ENCODE measurements at places on chromosomes 3 and 15.

- DNase-seq = no peak
Observed at GRCh38 chr15:67267951-67268941, 13.7 kb downstream of the IQCH start.

DNA sequence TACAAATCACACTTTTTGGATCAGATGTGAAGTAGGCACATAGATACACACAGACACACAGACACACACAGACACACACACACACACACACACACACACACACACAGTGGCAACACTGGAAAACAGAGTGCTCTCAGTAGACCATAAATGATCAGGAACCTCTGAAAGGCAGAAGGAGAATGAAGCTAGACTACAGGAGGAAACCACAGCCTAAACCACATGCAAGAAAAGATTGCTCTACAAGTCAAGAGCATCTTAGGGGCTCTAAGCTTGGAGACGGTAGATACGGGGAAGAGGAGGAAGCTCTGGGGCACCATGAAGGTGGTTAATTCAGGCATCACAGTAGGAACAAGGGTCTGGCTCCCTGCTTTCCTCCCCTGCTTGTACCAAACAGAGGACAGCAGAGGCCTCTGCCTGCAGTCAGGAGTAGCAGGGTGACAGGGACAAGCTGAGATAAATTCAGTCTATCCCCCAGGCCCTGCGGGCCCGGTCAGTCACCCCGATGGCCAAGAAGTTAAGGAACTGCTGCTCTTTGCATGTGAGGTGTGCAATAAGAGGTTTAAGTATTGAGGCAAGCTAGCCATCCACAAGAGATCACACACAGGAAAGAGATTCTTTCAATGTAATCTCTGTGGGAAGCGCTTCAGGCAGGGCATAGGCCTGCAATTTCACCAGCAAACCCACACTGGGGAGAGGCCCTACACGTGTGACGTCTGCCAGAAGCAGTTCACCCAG lies 23.5 kb upstream of the ARPIN start:
- DNase-seq = no peak

- no peak for DNase-seq
Observed at GRCh38 chr3:31962801-31963205, 18.3 kb downstream of the OSBPL10 start.

GRCh38 chr3:198017090-198017489 lies 57.1 kb downstream of the LMLN start:
- DNase-seq = no peak

- DNase-seq = no peak
Observed at GRCh38 chr3:129001101-129001805, at the start of gene EFCC1. EFCC1 (plus strand) TSS chr3:129001304; CDS start chr3:129001629, 325 bp downstream.

DNA sequence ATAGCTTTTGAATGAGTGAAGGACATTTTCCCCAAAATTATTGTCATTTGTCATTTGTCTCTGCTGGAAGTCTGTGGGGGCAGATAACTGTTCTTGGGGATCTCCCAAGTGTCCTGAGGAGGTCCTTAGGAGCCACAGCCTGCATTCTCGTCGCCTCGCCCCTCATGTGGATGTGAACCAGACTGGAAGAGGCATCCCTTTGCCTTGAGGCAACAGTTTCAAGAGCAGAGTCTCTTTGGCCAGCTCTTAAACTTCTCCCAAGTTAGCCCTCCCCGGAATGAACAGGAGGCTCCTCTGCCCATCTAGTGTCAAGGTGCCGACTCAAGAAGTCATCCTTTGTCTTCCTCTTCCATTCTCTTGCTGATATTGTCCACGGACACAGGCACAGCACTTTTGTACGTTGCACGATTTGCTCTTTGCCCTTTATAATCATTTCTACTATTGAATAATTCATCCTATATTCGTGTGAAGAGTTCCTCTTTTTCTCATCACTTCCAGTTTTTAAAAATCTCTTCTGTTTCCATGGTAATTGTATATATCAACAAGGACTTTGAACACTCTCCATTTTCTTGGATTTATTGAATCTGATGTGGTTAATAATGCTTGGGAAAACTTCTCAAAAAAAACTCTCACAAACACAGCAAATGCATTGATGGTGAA lies 40.8 kb upstream of the CD47 start:
- no peak for DNase-seq

- DNase-seq = no peak
Observed at GRCh38 chr3:73350996-73351395, 273.7 kb downstream of the PDZRN3 start.

DNA sequence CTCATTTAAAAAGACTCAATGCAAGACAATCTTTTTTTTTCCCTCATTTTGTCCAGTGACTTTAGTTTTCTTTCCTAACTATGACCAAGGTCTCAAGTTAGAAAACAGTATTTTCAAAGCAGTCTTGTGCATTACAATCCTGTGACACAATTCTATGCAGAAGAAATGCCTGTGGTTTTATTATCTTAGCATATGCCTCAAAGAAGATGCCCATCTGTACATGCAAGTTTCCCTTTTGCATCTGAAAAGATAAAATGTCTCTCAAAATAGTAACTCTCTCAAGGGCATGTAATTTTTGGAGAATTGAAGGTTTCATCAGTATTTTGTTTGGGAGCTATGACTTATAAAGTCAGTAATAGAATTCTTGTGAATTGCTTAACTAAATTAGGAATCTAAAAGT lies 292.0 kb upstream of the SUCLG2 start:
- DNase-seq = no peak

DNA sequence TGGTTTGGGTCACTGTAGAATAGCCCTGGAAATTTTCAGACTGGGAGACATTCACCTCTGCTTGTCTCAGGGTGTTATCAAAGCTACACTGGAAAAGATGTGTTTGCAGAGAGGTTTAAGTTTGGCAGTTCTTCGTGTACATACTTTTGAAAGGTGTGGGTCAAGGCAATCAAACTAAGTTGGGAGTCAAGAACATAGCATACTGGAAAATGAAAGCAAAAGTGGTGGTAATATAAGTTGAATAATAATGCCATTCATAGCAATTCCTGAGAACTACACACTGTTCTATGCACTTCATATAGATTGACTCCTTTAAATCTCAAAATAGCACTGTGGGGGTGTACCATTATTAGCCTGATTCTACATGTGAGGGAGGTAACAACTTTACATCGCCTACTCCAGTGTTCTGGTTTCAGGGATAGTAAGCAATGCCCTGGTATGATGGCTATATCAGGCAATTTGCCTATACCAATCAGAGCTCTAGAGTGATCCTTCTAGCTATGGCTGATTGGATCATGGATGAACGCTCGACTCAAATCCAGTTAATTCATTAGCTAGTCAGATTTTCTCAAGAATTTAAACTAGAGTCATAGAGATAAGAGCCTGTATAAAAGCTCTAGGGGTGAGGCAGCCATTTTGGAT lies 44.6 kb upstream of the RASGRP1 start:
- no peak for DNase-seq

DNA sequence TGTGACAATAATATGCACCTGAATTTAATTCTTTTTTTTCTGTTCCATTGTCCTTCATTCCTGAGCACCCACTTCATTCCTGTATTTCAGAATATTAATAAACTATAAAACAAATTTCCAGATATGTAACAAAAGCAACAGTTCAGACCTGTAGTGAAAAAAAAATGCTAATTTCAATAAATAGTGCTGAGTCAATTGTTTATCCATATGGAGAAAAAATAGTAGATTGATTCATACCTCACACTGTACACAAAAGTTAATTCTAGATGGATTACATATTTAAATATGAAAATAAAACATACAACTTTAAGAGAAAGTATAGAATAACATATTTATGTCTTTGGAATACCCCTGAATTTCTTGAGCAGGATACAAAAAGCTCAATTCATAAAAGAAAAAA lies 43.9 kb upstream of the KCNH8 start:
- DNase-seq = no peak

DNA sequence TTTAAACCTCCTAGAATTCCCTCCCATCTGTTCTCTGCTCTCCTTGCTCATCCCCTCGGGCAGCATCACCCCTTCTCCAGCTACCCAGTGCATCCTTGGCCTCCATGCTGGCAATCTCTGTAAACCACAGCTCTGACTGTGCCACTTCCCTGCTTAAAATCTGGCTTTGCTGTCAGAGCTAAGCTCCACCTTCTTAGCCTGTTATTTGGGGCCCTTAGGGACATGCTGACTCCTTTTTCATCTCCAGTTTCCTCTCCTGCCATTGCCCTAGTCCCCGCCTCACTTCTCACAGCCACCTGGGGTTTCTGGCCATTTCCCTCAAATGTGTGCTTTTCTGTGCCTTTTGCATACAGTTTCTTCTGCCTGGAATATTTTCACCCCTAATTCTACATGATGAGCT lies 5.7 kb downstream of the SLC6A20 start:
- no peak for DNase-seq

DNA sequence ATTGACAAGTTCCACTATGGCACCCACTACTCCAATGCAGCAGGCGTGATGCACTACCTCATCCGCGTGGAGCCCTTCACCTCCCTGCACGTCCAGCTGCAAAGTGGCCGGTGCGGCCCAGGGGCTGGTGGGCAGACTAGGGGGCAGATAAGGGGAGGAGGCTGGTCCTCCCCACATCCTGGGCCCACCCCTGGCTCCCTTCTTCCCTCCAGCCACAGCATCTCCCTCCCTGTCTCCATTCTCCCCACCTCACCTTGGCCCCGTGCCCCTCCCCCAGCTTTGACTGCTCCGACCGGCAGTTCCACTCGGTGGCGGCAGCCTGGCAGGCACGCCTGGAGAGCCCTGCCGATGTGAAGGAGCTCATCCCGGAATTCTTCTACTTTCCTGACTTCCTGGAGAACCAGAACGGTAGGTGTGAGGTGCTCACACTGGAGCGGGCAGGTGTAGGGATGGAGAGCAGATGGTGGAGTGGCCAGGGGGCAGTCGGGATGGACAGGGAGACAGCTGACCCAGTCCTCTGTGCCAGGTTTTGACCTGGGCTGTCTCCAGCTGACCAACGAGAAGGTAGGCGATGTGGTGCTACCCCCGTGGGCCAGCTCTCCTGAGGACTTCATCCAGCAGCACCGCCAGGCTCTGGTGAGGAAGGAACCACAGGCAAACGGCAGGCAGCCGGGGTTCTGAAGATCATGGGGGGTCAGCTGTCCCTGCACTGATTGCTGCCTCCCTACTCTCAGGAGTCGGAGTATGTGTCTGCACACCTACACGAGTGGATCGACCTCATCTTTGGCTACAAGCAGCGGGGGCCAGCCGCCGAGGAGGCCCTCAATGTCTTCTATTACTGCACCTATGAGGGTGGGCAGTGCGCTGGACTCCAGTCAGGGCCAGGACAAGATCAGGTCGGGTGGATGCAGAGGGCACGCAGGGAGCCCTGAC lies 26.0 kb downstream of the NBEAL2 start:
- peak; percentile 1 for DNase-seq

DNA sequence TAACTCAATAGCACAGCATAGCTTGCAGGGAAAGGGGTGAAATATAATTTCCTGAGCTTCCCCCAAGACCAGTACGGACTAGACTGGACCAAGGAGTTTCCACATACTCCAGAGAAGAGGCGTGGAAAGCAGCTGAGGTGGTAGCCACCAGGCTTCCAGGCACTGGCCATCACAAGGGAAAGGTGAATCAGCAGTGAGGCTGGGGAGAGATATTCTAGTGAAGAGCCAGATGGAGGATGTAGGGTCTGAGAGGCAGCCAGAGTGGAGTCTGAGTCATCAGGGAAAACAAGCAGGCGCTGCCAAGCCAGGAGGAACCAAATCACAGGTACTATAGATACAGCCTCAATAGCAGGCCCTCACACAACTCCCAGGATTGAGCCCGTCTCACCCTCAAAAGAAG lies 9.6 kb upstream of the RASA2 start:
- DNase-seq = no peak

DNA sequence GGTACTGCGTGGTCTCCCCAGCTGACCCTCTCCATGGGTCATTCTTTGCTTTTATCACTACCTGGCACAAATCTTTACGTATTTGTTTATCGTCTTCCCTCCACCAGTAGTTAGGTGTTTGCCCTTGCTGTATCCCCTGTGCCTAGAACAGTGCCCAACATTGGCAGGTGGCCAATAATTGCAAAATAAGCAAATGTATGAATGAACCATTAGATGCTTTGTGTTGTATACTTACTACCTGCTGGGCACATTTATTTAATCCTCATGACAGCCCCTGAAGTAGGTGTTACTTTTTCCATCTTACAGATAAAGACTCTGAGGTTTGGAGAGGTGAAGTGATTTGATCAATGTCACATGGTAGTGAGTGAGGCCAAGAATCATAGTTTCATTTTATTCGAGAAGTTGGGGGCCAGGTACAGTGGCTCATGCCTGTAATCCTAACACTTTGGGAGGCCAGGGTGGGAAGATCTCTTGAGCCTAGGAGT lies 2.0 kb upstream of the TWF2 start:
- no peak for DNase-seq

DNA sequence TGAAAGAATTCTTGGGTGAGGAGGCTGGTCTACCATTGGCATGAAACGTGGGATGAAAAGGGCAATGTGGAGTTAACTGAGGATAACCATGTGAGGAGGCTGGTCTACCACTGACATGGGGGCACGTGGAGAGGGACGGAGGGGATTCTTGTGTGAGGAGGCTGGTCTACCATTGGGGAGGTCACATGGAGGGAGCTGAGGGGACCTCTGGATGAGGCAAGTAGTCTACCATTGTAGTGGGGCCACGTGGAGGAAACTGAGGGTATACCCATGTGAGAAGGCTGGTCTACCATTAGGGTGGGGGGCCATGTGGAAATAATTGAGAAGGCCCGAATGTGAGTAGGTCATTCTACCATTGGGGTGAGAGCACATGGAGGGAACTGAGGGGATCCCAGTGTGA lies 154.1 kb downstream of the FBLN2 start:
- DNase-seq = no peak

GRCh38 chr3:183044547-183045229 lies 54.6 kb downstream of the MCCC1 start:
- DNase-seq = no peak

DNA sequence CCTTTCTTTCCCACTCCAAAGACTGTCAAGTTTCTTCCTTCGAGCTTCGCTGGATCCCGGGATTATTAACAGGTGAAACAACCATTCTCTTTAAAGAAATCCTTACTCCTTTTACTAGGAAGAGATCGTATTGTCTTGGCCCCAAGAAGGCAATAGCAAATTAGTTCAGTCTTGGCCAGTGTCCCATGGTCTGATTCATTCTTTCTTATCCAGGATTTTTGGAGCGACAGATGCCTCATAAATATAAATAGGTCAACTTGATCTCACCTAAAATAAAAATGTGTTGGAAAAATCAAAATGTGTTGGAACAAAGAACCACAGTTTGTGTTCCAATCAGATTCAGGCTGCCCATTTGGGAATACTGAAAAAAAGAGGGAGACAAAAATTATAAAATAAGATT lies 140.1 kb upstream of the TMEM108 start:
- DNase-seq = no peak

DNA sequence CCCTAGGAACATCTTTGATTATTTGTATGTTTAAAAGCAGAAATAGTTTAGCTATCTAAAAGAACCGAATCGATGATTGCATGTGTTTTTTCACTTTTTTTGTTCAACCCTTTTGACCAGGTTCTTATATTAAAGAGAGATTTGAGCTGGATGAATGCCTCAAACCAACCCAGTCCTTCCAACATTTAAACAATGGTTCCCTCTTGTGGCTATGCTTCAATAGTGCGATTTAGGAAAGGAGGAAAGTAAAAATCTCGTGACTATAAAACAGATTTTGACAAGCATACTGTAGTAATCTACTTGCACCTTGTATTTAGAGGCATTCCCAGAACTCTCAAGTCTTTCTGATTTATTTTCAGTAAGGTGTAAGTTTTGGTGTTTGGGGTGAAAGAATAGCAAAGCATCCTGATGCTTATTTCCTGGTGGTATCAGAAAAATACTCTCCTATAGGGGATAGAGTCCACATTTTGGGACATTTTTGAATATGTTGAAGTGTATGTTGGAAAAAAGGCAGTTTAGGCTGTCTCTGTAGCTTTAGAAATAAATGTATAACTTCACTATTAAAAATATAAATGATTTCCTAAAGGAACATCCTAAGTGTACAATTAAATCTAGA lies 159.6 kb upstream of the KCNH8 start:
- no peak for DNase-seq
